ENCODE measurements at places on chromosomes 4 and X. TPM values are rescaled to one million over a fixed set of nuclear protein-coding genes. Genes with fewer than 3 reads are reported as not detected.

Gene DCAF8L2
- total RNA-seq, result not detected

Gene SPCS3
- 78.5 TPM for total RNA-seq

GRCh38 chr4:24174602-24175001, 284.8 kb upstream of the PPARGC1A start:
- H3K4me3 ChIP-seq, result no peak overlapping the region
- H3K27me3 ChIP-seq, result no peaks in the 10 kb centered on the region
- no peaks in the 10 kb centered on the region for H3K4me1 ChIP-seq
- H3K36me3 ChIP-seq, result no peaks in the 10 kb centered on the region
- no peak for DNase-seq
- H3K27ac ChIP-seq, result no peak overlapping the region

DNA sequence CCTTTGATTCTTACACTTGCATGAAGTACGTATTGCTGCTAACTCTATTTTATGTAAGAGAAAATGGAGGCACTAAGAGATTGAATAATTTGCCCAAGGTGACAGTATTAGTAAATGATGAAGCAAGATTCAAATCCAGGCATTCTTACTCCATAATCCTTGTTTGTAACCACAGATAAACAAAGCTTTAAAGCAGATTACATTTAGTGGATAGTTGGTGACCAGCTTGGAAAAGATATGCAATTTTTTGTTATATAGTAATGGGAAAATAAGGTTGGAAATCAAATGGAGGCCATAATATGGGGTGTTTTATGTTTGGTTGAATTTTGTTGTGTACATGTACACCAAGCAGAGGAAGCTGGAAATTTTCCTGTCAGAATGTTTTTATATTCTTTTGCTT, 30.8 kb downstream of the MND1 start:
- H3K4me1 ChIP-seq, result no peaks in the 10 kb centered on the region
- DNase-seq, result no peak
- H3K36me3 ChIP-seq, result no peaks in the 10 kb centered on the region
- H3K27me3 ChIP-seq, result no peaks in the 10 kb centered on the region
- no peak overlapping the region for H3K27ac ChIP-seq

DNA sequence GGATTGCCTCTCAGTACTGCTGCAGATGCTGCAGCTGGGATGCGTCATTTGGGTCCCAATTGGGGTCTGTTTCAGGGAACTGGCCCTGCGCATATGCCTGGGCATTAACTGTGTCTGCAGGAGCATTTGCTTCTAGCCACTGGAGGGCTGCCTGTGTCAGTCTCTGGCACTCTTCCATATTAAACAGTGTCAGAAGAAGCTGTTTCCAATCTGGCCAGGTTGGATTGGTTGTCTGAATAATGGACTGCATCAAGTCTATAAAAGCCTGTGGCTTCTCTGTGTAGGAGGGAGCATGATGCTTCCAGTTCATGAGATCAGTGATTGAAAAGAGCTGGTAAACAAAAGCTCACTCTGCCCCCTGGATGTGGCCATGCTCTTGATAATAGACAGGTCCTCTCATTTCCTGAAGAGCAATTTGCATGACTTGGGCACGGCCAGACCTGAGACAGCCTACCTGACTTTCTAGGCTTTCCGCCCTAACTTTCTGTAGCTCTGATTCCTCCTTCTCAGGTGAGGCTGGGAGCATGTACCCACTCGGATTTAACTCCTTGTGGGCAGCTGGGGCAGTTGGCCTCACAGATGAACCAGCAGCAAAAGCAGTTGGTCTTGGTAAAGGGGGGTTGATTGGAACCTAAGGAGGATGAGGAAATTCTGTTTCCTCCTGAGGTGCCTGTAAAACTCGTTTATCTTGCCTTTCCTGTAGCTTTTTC, 29.2 kb downstream of the SULT1E1 start:
- H3K4me3 ChIP-seq, result no peak overlapping the region
- H3K27me3 ChIP-seq, result no peaks in the 10 kb centered on the region
- no peaks in the 10 kb centered on the region for H3K4me1 ChIP-seq
- H3K36me3 ChIP-seq, result no peaks in the 10 kb centered on the region

DNA sequence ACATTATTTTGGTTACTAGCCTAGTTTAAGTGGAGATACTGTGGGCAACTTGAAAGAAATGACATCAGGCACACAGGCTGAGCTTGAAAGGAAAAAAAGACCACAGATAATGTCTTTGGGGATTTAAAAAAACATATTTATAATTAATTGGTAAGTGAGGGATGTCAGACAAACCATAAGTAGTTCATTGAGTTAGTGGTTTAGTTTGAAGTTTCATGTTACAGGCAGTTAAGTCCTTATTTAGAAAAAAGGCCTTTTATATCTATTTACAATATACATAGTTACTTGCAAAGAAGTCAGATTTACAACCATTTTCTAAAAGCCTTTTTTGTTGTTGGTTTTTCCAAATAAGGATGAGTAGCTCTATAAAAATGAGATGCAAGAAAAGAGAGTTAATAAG, 89.2 kb downstream of the CDS1 start:
- no peaks in the 10 kb centered on the region for H3K4me1 ChIP-seq
- peaks cover 7% of the 10 kb centered on the region for H3K36me3 ChIP-seq
- no peak overlapping the region for H3K4me3 ChIP-seq

GRCh38 chr4:150782921-150783320, 201.0 kb downstream of the MAB21L2 start:
- no peak for DNase-seq
- no peaks in the 10 kb centered on the region for H3K27me3 ChIP-seq
- H3K36me3 ChIP-seq, result no peaks in the 10 kb centered on the region
- H3K4me1 ChIP-seq, result peaks cover 10% of the 10 kb centered on the region

DNA sequence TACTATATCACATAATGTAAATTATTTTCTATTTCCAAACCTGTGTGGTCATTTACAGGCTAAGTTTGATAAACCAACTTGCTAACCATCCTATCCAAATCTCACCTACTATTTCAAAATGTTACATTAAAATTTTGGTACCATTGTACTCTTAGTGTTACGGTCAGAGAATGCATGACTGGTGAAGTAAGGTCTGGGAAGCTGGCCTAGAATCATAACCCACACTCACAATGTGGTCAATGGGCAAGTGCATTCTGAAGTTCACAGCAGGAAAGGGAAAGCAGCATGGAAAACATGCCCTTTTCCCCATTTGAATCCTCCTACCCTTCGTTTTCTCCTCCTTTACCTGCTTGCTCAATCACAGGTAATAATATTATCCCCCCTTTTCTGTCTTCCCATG, 54.4 kb downstream of the PPP3CA start:
- H3K4me1 ChIP-seq, result no peaks in the 10 kb centered on the region
- H3K27ac ChIP-seq, result no peak overlapping the region
- H3K27me3 ChIP-seq, result no peaks in the 10 kb centered on the region

- H3K4me3 ChIP-seq, result no peak overlapping the region
- DNase-seq, result no peak
- H3K27me3 ChIP-seq, result no peaks in the 10 kb centered on the region
- no peaks in the 10 kb centered on the region for H3K36me3 ChIP-seq
- H3K27ac ChIP-seq, result no peak overlapping the region
These were observed 34.2 kb downstream of the PLAC1 start for GRCh38 chrX:134624046-134624430.

DNA sequence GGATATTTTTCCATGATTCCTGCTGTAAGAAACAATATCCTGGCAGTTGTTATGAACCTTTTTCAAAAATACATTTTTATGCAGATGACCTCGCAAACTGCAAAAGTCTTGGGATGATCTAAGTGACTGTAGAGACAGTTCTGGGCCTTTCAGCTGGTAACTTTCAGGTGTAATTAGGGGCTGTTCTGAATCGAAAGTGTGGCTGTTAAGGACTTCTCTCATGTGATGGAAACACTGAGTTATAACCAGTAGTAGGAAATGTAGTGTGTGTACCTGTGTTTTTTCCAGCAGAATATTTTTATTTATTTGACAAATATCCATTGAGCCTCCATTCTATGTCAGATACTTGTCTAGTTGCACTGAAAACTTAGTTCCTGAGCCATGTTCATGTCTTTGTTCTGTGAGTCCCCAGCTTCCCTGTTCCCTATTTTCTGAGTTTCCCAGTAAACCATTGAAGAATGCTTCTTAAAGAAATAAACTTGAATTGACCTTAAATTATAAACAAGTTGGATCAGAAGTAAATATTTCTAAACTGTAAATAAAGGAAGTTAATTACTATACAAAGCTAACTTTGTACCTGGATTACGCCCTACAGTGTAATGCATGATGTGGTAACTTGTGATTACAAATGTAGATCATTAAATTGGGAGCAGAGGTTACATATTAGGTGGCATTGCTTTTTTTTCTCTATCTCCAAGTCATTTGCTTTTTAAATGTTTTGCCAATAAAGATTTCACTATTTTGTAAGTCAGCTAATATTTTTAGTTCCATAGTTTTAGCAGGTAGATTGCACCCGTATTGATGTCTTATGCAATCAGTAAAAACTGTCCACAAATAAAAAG, 33.7 kb upstream of the HPGD start:
- H3K36me3 ChIP-seq, result no peaks in the 10 kb centered on the region
- no peaks in the 10 kb centered on the region for H3K27me3 ChIP-seq
- H3K4me1 ChIP-seq, result no peaks in the 10 kb centered on the region
- H3K27ac ChIP-seq, result no peak overlapping the region
- no peak for DNase-seq
